Activated CD4-positive, alpha-beta T cell treated with anti-CD3 and anti-CD28 coated beads for 24 hours (primary cell): ENCODE measurements at places on chromosomes 13 and 19.
A peak's percentile ranks its signal among the peaks of the same experiment; 100 is the strongest.

- no peak for DNase-seq
Observed at GRCh38 chr13:24670961-24671381, 9.2 kb upstream of the ATP12A start.

DNA sequence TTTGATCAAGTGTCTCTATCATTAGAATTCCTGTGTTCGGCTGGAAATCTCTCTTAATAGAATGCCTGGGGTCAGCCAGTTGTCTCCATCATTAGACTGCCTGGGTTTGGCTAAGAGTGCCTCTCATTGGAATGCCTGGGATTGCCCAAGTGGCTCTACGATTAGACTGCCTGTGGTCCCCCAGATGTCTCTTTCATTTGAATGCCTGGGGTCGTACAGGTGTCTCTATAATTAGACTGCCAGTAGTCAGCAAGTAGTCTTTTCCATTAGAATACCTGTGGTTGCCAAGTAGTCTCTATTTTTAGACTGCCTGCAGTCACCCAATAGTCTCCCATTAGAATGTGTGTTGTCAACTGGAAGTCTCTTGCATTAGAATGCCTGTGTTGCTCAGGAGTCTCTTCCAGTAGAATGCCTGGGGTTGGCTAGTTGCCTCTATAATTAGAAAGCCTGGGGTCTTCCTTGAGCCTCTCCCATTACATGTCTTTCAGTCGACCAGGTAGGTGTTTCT lies 1523.2 kb downstream of the UQCRFS1 start:
- DNase-seq = no peak

DNA sequence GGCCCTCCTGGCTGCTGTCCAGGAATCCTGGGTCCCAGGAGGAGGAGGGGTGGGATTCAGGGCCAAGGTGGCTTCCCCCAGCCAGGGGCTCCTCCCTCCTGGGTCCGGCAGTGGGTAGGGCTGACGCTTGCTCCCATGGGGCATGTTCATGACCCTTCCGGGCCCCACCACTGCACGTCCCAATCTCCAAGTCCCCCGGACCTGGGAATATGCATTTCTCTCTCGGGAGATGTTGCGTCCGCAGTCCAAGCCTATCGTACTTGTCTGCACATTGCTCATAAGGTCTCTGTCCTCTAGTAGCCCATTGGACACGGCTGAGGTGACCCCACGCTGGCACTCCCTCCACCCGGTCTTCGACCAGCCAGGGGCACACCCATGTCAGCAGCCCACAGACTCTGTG lies 192.3 kb downstream of the TEX29 start:
- no peak for DNase-seq

DNA sequence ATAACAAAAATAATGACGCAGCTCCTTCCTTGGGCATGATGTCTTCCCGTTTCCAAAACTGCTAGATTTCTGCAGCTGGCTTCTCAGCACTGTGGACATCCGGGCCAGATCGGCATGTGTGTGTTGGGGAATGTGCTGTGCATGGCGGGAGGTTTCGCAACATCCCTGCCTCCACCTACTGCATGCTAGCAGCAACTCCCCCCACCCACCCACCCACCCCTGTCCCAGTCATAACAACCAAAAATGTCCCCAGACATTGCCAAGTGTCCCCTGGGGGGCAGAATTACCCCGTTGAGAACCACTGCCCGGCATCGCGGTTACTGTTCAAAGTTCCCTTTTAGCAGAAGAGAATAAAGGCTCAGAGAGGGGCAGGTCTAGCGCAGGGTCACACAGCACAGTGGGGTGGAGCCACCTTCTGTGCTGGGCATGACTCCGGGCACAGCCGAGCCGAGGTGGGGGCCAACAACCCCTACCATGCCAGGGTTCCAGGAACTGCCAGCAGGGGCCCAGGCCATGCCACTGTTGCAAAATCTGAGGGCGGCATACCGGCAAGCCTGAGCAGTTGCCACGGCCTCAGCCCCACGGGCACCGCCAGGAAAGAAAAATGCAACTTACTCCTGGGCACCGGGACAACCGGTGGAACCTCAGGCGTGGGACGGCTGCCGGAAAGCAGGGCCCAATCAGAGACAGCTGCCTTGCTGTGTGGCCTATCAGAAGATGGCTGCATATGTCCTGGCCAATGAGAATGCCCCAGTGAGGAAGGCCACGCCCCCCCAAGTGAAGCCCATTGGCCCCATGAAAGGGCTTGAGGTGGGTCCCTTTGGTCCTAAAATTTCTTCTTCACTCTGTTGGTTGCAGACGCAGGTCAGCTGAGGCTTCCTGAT lies 22.5 kb upstream of the NFIC start:
- DNase-seq = no peak

- DNase-seq = no peak
Observed at GRCh38 chr19:3606174-3606689, 443 bp downstream of the TBXA2R start.

- no peak for DNase-seq
Observed at GRCh38 chr19:31258211-31259052, 90.8 kb downstream of the TSHZ3 start.

DNA sequence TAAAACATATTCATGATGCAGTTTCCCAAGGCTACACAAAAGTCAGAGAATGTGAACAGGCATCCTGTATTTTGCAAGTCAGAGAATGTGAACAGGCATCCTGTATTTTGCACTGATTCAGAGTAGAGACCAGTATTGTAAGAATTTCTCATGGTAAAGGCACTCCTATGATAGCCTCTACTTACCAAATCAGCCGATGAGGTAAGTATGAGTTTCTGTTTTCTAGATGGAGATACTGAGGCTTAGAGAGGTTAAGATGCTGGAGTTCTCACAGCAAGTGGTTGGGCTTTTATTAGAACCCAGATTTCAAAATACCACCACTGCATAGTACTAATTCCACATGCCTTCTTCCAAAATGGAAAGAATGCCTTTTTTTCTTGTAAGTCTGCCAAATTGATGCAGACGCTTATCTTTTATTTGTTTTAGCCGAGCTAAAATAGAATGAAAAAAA lies 12.3 kb downstream of the TPT1 start:
- DNase-seq = no peak

DNA sequence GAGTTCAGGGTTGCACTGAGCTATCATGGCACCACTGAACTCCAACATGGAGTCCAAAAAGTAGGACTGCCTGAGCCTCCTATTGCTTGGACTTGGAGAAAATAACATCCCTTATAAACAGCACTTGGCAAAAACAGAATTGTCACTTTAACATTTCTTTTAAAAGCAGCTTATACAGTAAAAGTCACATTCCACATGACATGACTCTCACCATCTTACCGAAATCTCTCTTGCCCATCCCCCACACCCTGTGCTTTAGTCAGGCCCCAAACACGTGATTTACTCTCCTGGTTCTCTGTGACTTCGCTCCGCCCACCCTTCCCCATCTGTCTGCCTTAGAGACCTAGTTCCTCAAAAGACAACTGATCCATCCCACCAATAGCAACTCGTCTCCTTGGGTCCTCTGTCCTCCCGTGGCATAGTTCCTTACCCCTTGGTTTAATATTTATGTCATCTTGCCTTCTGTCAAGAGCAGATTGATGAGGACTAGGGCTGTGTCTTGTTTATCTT lies 4.6 kb downstream of the SAFB start:
- peak; percentile 15 for DNase-seq

DNA sequence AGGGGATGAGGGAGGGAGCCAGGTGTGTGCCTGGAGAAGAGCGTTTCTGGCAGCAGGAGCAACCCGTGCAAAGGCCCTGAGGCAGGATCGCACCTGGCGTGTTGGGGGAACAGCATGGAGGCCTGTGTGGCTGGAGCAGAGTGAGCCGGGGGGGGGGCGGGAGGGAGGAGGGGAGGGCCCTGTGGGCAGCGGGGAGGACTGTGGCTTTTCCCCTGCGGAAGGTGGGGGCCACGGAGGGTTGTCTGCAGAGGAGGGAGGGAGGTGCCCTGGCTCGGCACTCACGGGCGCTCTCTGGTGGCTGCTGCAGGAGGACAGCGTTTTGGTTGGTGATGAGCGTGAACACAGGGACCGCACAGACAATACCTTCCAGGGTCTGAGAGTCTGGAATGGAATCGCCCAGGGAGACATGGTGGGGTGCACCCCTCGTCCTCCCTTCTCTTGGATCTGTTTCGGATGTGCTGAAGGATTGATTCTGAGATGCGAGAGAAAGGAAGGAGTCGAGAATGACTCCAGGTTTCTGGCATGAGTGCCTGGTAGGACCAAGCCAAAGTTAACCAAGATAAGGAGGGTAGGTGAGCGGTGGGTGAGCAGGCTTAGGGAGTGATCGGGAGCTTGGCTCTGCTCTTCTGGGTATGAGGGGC lies 6.5 kb downstream of the RAB11B start:
- peak; percentile 50 for DNase-seq

- DNase-seq = no peak
Observed at GRCh38 chr13:48906200-48906599, 69.5 kb upstream of the FNDC3A start.

DNA sequence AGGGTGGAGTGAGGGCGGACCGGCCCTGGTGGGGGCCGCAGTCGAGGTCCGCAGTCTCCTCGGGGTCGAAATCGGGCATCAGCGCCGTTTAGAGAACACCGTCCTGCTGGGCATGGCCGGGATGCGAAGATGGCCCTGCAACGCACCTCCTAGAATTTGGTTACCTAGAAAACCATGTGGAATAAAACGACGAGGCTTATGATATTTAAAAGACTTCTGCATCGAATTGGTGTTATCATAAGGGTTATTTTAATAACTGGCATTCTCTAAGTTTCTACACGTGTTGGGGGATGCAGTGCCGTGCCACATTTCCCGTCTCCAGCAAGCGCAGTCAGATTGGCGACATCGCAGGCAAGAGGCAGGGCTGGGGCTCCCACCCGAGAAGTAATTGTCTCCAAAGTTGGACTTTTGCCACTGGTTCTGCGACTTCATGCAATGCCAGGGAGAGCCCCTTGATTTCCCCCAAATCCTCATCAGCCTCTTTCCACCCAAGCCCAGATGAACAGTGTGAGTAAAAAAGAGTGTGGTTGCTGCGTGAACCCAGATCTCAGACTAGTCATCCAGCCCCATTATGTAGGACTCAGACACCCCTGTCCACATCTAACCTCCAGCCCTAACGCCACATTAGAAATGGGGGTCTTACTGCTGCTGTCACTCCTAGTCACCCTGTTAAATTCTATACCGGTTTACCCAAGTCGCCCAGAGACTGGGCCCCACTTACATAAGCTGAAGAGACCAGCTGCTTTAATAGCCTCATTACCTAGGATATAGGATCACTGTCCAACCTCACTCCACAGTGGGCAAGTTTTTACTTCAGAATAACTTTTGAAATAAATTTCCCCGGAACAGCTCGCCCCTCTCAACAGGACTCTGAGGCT lies 571 bp upstream of the DHRS12 start:
- DNase-seq = no peak

GRCh38 chr13:28464861-28465460 lies 30.0 kb downstream of the FLT1 start:
- DNase-seq = no peak

DNA sequence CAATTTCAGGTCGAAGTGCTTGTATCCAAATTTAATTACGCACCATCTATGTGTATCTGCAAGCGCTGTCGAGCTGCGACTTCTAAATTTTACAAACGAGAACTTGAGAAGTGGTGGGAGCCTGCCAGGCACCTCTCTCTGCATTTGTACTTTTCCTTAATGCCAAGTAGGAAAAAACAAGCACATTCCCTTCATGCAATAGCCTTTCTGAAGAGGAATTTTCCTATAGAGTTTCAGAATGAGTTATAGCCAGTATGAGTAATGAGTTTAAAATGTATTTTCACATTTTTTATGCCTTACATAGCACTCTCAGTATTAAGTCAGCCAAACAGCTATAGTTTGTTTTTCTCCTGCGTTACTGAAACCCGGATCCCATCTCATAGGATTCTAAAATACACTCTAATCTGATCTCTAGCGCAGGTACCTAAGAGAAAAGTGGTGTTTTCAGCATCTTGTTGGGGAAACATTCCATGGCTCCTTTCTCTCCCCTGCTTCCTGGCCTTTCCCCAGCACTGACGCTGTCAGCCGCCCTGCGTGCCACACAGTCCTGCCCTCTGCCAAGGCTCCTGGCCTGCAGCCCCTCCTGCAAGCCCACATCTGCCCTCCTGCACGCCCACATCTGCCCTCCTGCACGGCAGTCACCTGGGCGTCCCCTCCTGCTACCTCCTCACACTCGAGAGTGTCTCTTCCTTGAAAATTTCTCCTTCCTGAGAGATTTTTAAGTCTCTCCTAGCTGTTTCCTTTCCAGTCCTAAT lies 526.9 kb downstream of the MYO16 start:
- no peak for DNase-seq

DNA sequence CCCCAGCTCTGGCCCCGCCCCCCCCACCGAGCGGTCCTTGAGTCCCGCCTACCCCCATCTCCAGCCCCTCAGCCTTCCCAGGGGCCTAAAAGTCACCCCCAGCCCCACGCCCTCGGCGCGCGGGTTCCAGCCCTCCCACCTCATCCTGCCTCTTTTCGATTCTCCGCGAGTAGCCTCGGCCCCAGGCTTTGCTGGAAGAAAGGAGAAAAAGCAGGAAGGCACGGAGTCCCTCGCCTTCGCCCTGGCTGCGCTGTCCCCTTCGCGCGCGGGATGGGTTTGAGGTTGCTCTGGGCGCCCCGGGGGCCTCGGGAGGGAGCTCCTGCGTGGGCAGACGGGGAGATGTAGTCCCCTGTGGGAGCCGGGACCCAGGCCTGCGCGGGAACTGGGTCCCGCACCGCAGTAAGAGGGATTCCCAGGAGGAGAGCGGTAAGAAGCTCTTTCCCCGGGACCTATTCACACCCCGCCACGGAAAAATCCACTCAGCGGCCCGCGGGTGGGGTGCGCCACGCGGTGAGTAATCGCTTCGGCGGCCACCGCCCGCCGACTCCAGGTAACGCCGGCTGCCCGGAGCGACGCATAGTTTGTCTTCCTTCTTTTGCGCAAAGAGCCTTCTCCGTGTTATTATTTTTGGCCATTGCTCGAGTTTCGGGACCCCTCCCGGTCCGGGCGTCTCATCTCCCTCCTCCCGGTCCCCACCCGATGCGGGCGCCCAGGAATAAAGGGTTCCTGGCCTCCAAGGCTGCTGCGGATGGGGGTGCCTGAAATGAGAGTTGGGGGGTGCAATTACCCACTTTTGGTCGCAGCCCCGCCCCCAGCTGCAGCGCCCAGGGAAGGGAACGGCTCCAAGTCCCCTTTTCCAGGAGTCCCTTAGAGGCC lies 865 bp upstream of the CRLF1 start:
- DNase-seq = no peak

GRCh38 chr13:110874508-110874960 lies 40.3 kb downstream of the ANKRD10 start:
- peak; percentile 70 for DNase-seq

- DNase-seq = peak; percentile 32
Observed at GRCh38 chr13:52127783-52128702, 830 bp downstream of the NEK5 start.

DNA sequence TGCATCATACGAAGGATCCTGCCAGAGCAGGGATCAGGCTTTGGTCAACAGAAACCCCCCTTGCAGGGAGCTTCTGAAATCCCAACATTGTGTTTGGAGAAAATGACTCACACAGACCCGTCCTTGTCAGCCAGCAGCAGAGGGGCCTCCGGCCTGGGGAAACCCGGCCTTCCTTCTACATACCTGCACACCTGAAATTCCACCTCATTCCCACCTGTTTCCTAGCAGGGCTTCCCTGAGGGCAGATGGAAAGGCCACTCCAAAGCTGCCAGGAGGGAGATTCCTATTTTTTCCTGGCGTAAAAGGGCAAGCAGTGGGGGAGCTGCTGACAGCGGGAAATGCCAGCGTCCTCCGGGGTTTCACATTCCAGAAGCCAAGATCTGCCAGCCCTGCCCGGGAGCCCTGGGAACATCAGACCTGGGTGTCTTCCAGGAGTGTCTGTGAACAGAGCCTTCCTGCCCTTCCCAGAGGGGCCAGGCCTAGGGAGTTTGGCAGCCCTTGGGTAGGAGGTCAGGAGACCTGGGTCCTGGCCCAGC lies 3.0 kb upstream of the IGFL1 start:
- DNase-seq = no peak

- DNase-seq = no peak
Observed at GRCh38 chr13:30648522-30649012, 30.8 kb downstream of the USPL1 start.
